ENCODE measurements at places on chromosomes 3 and 15. TPM values are rescaled to one million over a fixed set of nuclear protein-coding genes. Genes with fewer than 3 reads are reported as not detected.

GPR171 gene
- 3.6 TPM for total RNA-seq

PPM1L gene
- 10.1 TPM for total RNA-seq

DNA sequence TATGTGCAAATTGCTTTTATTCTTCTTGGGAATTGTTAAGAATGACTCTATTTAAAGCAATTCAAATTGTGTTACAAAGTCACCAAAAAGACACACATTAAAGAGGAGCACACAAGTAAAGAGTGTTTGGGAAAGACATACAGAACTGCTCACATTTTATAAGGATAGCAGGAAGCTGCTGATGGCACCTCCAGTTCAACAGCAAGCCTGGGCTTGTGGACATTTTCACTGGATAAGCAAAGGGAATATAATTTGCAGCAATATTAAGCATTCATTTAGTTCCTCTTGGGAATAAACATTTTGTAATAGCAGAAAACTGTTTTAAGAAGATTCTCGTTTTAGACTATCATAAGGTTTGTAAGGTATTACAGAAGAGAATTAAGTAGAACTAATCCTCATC is 1271.9 kb downstream of the ZPLD1 start:
- no peak for DNase-seq

GRCh38 chr15:90219421-90220141 is 14.2 kb downstream of the CIB1 start:
- no peak for DNase-seq

- no peak for DNase-seq
Observed at GRCh38 chr15:65666257-65666656, 44.5 kb downstream of the SLC24A1 start.

- DNase-seq = no peak
Observed at GRCh38 chr3:55963601-55964000, 476.5 kb upstream of the WNT5A start.

- peak; percentile 19 for DNase-seq
Observed at GRCh38 chr3:105527949-105528348, 161.2 kb downstream of the ALCAM start.

GABRG3 gene
- total RNA-seq = 1.7 TPM

OR5K1 gene
- total RNA-seq = 1.2 TPM

GRCh38 chr3:115862849-115863248 is 239.5 kb downstream of the GAP43 start:
- no peak for DNase-seq

SERPINI2 gene
- total RNA-seq = 3.1 TPM

STXBP5L gene
- total RNA-seq = 26.5 TPM

EOMES gene
- 1.9 TPM for total RNA-seq

GRCh38 chr3:58539626-58540025 is 2.6 kb upstream of the ACOX2 start:
- DNase-seq = no peak

- no peak for DNase-seq
Observed at GRCh38 chr3:82520846-82521245, 759.4 kb upstream of the GBE1 start.

OXTR gene
- 57.5 TPM for total RNA-seq

GRK7 gene
- total RNA-seq = 4.8 TPM

- DNase-seq = no peak
Observed at GRCh38 chr15:89803941-89804800, 10.5 kb downstream of the ANPEP start.

MITF gene
- 12.8 TPM for total RNA-seq

SLC24A5 gene
- total RNA-seq = 12.3 TPM

- no peak for DNase-seq
Observed at GRCh38 chr15:87843312-87843711, 413.2 kb downstream of the NTRK3 start.

- peak; percentile 60 for DNase-seq
Observed at GRCh38 chr3:4999531-5000184, 20.4 kb downstream of the BHLHE40 start.

DNA sequence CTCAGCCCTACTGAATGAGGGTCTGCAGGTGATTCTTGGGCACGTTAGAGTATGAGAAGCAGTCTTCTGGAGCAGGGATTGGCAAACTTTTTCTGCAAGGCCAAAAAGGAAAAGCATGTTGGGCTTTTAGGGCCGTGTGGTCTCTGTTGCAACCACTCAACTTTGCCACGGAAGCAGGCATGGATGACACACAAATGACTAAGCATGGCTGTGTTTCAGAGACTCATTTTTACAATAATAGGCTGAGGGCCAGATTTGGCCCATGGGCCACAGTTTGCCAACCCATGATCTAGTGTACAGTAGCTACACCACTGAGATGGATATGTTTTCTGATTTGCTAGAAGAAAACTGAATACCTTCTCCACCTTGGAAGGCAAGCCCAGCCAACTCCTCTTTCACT is 66.1 kb upstream of the PRICKLE2 start:
- no peak for DNase-seq

GRCh38 chr3:135090020-135090717 is 295.1 kb downstream of the EPHB1 start:
- DNase-seq = no peak

- DNase-seq = no peak
Observed at GRCh38 chr3:121796970-121797369, 37.9 kb downstream of the IQCB1 start.

DNA sequence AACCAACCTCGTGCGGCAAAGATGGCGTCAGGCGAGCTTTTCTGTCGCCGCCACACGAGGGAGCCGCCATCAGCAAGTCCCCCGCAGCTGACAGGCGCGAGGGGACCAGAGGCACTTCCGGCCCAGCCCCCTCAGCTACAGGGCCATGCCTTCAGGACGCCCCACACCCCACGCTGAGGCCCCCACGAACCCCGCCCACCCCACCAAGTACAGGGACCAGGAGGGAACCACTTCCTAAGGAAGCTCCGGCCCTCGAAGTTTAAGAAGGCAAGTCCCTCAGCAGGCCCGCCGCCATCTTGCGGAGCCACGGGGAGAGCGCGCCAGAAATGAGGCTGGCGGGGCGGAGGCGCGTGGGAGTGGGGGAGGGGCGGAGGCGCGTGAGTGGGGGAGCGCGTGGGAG is 790 bp downstream of the DAZL start:
- no peak for DNase-seq

IGSF10 gene
- 7.5 TPM for total RNA-seq

DNA sequence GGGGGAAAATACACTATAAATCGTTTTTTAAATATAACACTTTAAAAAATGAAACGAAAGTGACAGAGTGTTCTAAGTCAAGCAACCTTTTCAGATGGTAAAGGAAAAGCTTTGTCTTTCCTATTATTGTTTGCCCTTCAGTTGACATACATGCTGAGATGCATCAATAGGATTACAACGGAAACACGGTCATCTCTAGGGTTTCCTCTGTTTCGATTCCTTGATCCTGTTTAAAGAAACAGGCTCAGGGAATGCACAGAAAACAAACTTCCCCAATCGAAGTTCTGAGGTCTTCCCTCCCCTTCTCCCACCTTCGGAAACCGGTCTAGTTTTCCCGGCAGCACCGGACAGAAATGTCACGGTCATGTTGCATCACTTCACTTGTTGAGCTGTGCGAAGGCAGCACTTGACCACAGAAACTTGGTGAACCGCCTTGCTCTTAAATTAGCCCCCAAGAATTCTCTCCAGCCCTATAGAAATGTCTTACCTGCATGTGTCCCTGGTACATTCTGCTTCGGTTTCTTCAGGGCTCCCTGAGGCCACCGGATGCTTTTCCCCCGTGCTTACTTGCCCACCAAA is 556 bp downstream of the PEX5L start:
- no peak for DNase-seq

PFKFB4 gene
- 13.2 TPM for total RNA-seq

- DNase-seq = no peak
Observed at GRCh38 chr3:67067251-67067650, 69.1 kb downstream of the KBTBD8 start.

DNA sequence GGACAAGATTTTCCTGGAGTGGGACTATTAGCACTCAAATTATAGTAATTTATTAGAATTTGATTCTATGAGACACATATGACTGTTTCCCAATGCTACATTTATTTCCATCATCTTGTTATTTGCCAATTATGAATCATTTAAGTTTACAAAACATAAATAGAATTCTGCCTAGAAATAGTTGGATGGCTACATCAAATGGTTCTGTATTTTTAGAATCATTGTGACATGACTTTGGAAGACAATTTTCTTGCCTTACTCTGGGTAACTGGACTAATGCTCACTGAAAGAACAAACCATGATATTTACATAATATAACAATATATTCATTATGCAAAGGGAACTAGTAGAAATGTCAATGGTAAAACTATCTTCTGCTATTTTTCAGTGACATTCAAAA is 173.5 kb downstream of the ZIC1 start:
- no peak for DNase-seq

- no peak for DNase-seq
Observed at GRCh38 chr3:98745718-98746117, 17.4 kb upstream of the ST3GAL6 start.

DNA sequence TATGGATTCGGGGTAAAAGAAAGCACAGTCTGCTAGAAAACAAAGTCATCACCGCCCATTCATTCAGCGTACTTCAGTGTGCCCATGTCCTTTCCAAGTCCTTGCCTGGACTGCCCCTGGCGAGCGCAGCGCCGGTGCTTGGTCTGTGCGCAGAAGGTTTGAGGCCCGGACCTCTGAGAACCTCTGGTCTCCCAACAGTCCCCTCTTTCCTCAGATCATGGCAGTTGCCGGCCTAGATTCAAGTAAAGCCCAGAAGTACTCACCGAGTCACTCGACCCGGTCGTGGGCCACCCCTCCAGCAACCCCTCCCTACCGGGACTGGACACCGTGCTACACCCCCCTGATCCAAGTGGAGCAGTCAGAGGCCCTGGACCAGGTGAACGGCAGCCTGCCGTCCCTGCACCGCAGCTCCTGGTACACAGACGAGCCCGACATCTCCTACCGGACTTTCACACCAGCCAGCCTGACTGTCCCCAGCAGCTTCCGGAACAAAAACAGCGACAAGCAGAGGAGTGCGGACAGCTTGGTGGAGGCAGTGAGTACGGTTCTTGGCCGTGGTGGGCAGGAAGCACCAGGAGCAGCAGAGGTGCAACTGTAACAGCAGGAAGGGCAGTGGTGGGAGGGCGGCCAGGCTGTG is 36.3 kb downstream of the CHDH start:
- no peak for DNase-seq

CYP1A2 gene
- 0.96 TPM for total RNA-seq

CDCP1 gene
- total RNA-seq = 0.72 TPM

CASR gene
- total RNA-seq = 1.4 TPM

GRCh38 chr3:118628704-118629341 is 405.8 kb downstream of the IGSF11 start:
- DNase-seq = peak; percentile 85

CD80 gene
- 4.1 TPM for total RNA-seq

DNA sequence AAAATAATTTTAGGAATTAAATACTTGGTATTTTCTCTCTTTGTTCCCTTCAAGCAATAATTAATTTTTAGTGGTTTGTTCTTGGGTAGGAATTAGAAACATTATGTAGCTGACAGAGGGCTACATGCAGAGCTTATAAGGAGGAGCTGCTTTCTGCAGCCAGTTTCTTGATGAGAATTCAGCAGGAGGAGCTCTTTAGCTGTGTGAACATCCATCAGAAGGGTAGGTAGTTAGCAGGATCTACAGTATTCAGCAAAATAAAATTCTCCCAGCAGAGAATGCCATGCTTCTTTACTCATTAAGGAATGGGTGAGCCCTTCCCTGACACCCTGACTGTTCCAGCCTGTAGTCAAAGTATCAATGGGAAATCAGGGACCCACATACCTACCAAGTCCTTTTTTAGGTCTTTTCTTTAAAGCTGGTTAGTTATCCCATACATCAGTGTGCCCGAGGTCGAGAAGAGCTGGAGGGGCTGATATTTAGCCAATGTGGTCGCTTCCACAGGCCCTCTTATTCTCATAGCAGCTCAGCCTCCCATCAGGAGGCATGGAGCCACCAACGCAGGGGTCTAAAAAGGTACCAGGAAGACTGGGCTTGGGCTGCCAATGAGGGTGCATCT is 54.0 kb downstream of the KCNAB1 start:
- peak; percentile 81 for DNase-seq

DNA sequence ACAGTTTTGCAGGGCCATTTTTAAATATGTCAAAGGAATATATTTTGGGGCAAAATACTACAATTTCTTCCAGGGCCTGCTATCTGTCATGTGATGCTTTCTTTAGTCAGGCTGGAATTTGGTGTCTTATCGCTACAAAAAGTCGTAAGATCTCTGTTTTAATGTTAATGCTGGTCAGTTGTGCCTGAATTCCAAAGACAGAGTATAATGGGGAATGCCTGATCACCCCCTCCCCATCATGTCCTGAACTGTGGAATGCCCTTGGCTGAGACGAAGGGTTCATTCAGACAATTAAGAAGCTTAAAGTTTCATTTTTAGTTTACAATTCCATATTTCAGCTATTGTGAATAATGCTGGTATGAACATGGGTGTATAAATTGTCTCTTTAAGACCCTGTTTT is 203.0 kb downstream of the TBC1D5 start:
- no peak for DNase-seq

DNA sequence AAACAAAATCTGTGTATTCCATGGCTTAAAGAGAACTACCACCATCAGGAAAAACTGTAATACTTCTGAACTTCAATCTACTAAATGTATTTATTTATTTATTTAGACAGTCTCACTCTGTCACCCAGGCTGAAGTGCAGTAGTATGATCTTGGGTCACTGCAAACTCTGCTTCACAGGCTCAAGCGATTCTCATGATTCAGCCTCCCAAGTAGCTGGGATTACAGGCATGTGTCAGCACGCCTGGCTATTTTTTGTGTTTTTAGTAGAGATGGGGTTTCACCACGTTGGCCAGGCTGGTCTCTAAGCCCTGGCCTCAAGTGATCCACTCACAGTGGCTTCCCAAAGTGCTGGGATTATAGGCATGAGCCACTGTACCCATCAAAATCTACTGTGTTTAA is 202.3 kb upstream of the POU1F1 start:
- DNase-seq = no peak

GRCh38 chr3:150275941-150276340 is 132.2 kb upstream of the TSC22D2 start:
- peak; percentile 38 for DNase-seq

GOLGA8T gene
- not detected for total RNA-seq

GRCh38 chr3:4493014-4493940 is at the start of gene ITPR1:
Gene ITPR1, plus strand, starts transcription at chr3:4493348. Its CDS starts 23,144 bp downstream, at chr3:4516492.
- DNase-seq = peak; percentile 99

NAALADL2 gene
- 62.6 TPM for total RNA-seq

PPARG gene
- 2.9 TPM for total RNA-seq

DNA sequence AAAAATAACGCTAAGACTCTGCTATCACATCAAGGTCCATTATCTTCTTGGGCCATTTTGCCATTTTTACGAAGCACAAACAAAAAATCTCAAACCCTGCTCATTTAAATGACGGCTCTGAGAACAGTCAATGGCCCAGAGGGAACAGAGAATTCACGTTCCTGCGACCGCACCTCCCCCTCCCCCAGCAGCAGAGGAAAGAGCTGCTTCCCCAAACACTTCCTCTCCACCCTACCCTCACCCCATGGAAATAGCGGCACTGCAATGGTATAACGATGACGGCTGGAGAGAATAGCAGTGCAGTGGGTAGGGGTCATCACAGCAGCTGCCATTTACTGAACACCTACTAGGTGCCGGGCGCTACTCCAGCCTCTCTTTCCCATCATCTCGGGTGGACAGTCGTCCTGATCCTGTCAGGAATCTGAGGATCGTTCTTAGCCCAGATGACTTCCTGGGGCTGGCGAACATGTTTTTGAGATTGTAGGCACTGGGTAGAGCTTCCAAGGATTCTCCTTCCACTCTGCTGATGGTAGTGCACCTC is 113.3 kb downstream of the IQSEC1 start:
- DNase-seq = no peak

FYTTD1 gene
- total RNA-seq = 150 TPM

- DNase-seq = no peak
Observed at GRCh38 chr15:77266708-77267386, 153.1 kb downstream of the PEAK1 start.

Data from umbilical cord (tissue), 2 donors.